Left lung (tissue), 14 donors: ENCODE measurements at places on chromosomes 5 and 9. TPM values are rescaled to one million over a fixed set of nuclear protein-coding genes. Genes with fewer than 3 reads are reported as not detected.

TMEM252 gene
- polyA plus RNA-seq, result 2.3 TPM

DNA sequence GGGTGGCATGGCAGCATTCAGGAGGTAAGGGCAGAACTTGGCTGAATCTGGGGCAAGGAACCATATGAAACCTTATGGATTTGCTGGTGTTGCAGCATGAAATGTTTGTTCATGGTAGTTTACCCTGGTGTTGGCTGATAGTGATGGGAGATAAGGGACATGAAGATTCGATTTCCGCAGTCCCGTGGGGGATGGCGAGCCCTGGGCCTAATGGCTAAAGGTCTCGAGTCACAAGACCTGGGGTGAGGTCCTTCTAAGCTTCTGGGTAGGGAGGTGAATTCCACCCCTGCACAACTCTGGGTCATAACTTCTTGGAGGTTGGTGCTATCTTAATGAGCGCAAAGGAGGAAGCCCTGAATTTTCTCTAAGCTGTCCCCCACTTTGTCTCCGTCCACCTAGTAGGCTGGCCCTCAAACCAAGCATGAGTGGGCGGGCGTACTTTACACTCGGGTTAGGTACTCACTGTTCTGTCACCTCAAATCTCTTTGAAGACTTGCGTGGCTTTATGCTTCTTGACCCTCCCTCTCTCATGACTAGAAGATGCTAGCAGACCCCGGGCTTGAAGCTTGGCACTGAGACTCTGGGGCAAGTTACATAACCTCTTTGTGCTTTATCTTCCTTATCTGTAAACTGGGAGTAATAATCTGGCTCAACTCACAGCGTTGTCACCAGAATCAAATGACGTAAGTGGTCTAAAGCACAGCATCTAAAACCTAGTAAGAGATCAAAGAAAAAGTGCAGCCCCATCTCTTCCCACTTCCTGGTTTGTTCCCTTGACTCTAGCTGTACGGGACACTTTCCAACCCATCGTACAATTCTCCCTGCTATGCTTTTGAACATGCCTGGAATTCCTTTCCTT, 72.5 kb downstream of the BASP1 start:
- no peak for DNase-seq

PCDH12 gene
- polyA plus RNA-seq, result 38.2 TPM

FAXDC2 gene
- 54.9 TPM for polyA plus RNA-seq

GRCh38 chr5:143036146-143036927, 266.2 kb downstream of the ARHGAP26 start:
- no peak for DNase-seq
